ENCODE measurements at places on chromosomes 5 and 9.
A peak's percentile ranks its signal among the peaks of the same experiment; 100 is the strongest.

- no peak for DNase-seq
These were observed 57.8 kb downstream of the PHAX start for GRCh38 chr5:126658561-126658960.

- no peak for DNase-seq
These were observed 141.5 kb upstream of the NR4A3 start for GRCh38 chr9:99680191-99680590.

- DNase-seq = no peak
These were observed 8.8 kb upstream of the ASB6 start for GRCh38 chr9:129650680-129651235.

DNA sequence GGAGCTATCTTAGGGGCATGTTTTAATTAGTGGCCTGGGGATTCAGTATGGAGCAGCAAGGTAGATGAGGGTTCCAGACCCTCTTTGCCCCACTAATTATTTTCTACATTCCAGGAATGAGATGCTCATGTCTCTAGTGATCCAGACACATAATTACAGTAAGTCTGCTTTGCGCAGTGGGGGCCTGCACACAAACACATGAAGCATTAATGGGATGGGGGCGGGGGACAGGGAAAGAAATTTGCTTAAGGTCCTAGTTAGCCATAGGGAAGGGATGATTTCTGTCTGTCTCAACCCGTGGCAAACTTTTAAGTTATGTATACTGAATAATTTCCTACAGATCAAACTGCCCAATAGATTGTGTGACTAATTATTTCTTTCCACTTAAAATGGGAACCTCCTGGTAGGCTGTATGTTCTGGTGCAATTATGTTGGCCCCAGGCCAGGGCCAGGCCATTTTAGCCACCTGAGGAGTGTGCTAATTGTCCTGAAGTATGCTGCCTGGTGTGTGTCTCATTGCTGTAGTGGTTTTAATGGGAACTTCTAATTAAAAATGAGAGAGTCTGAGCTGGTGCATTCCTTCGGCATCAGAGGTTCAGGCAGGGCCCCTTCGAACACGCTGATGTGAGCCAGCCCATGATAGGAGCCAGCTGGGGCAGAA lies 134.4 kb downstream of the PTTG1 start:
- DNase-seq = no peak

GRCh38 chr5:135033901-135034235 lies at the start of gene PITX1:
TSS of gene PITX1 (minus strand) at chr5:135034228. CDS start at chr5:135033881, 347 bp downstream.
- DNase-seq = no peak

GRCh38 chr5:126456217-126456820 lies 33.1 kb downstream of the GRAMD2B start:
- no peak for DNase-seq

- no peak for DNase-seq
These were observed 73.3 kb downstream of the DPYSL3 start for GRCh38 chr5:147436596-147436995.

GRCh38 chr5:81234801-81235200 lies 1.7 kb downstream of the CKMT2 start:
- DNase-seq = no peak

DNA sequence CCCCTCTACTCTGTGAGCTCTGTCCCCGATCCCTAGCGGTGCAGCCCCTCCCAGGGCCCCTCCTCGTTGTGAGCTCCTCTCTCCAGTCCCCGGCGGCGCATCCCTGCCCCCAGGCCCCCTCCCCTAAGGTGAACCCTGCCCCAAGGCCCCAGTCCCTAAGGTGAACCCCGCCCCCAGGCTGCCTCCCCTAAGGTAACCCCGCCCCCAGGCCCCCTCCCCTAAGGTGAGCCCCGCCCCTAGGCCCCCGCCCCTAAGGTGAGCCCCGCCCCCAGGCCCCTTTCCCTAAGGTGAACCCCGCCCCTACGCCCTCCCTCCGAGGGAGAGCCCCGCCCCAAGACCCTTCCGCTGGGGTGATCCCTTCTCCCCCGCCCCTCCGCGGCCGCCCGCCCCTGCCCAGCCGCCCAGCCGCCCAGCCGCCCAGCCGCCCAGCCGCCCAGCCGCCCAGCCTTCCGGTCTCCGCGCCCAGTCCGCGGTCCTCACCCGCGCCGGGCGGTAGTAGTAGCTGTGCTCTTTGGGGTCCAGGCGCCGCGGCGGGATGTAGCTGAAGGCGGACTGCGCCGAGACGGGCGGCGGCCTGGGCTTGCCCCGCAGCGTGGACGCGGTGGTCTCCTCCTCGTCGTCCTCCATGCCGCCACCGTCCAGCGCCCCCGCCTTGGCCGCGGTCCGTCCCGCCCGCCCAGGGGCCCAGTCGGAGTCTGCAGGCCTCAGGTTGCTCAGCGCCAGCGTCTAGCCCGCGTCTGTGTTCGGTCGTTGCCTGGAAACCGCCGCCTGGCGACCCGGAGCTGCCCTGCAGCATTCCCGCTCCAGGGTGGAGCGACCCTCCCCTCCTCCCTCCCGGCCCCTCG lies at the start of gene CFAP90:
Gene CFAP90, minus strand, starts transcription at position 739 of the 845 bp plus-strand sequence. Its CDS starts 112 bp downstream, at position 627.
- no peak for DNase-seq

DNA sequence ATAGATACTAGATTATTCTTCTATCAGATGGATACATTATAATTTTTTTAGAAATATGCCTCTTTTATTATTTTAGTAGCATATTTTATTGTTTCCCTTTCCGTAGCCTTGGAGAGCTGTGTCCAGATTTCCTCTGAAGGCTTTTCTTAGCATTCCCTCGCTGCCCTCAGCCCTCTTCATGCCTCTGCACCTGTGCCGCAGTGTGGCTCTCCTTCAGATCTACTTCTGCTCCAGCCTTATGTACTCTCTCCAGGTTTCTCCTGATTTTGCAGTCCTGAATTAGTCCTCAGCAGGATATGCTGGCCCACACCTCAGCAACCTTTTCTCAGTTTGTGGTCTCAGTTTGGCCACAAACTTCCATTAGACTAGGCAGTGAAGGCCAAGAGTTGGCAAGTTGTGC lies 1052.0 kb downstream of the TAF11L14 start:
- DNase-seq = no peak

GRCh38 chr5:33594006-33594405 lies 153.2 kb downstream of the TARS1 start:
- no peak for DNase-seq

DNA sequence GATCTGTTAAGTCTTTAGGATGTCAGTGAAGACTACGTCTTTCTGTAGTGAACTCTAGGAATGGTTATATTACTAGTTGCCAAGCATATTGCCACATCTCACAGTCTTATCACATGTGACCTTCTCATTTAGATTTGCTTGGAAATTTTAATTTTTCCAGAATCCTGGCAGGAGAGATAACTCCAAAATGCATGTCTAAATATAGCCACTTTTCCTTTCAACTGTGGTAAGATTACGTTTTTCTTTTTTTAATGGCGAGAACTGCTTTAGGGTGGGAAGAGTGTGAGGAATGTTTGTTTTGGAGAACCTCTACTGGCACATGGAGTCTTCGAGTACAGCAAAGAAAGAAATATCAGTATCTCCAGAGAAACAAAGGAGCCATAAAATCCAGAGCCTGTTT lies 91.7 kb upstream of the ADAMTSL1 start:
- no peak for DNase-seq

- DNase-seq = no peak
These were observed 116.0 kb downstream of the KCNN2 start for GRCh38 chr5:114477816-114478334.

- DNase-seq = no peak
These were observed 6.6 kb downstream of the SLC46A2 start for GRCh38 chr9:112884101-112884500.

- DNase-seq = no peak
These were observed 46.8 kb downstream of the FREM1 start for GRCh38 chr9:14863402-14863801.

DNA sequence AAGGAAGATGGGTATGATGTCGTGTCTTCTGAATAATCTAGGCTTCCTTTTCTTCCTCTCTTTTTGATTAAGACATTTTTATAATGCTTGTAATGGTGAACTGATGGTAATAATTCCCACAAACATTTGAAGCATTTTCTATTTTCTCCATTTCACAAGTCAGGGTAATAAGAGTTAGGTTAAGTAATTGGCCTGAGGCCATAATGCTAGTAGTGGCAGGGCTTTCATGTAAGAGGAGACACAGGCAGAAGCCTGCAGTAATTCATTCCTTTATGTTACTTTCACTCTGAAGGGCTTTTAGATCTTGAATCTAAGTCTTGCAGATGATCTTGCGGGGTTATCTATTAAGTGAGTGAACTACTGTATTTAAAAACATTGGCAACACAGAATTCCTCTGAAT lies 374.9 kb downstream of the MAT2B start:
- DNase-seq = no peak

GRCh38 chr9:118985851-118986250 lies 383.4 kb downstream of the BRINP1 start:
- no peak for DNase-seq

DNA sequence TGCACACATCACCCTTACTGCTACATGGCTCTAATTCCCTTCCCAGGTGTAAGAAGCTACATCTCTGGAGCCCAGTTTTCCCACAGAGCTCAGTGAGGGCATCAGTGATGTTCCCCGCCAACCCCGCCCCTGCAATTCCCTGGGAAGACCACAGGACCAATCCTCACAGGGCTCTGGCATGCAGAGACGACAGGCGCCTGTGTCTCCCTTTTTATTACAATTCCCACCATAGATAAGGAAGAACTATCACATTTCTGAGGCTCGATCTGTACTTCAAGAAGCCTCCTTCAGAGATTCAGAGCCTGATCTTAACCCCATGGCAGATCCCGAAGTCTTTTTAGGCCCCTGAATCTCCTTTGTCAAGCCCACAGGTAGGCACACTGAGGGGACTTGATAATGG lies at the start of gene OR1L6:
Gene OR1L6, plus strand, starts transcription at position 301 of the 400 bp plus-strand sequence. CDS start 7,545 bp downstream, outside the sequence.
- DNase-seq = no peak

GRCh38 chr9:92506184-92506857 lies 24.0 kb upstream of the ASPN start:
- DNase-seq = peak; percentile 57

DNA sequence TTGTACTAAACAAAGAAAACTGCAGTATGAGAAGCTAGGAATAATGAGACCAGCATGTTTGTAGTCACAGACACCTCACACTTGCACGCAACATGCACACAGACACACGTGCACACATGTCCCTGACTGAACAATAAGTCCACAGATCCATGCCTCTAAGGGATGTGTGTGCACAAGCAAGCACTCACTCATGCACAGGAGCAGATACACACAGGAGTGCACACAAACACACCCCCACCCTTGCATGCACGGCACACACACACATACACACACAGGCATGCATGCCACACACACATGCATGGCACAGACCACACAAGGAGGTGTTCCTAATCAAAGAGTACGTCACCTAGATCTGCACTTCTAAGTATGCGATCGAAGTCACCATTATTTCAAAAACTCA lies 111.4 kb upstream of the FAM120A start:
- DNase-seq = no peak

GRCh38 chr9:94085062-94085639 lies 887 bp downstream of the PTPDC1 start:
- no peak for DNase-seq

DNA sequence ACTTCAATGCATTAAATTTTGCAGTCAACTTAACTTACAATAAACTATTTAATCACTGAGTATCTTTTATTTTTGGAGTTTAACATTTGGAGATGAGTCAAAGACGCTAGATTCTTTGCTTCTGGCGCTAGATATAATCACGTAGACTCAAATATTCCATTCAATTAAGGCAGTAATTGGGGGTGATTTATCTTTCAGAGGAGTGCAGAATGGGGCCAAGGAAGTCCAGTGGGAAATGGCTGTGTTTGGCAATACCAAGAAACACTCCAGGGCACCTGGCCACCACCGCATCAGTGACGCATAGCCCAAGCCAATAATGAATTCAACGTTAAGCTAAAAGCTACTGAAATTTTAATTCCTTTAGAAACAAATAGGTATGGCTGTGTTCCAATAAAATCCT lies 81.2 kb downstream of the PHAX start:
- DNase-seq = no peak

GRCh38 chr5:131163276-131164119 lies 1.6 kb downstream of the HINT1 start:
- no peak for DNase-seq

DNA sequence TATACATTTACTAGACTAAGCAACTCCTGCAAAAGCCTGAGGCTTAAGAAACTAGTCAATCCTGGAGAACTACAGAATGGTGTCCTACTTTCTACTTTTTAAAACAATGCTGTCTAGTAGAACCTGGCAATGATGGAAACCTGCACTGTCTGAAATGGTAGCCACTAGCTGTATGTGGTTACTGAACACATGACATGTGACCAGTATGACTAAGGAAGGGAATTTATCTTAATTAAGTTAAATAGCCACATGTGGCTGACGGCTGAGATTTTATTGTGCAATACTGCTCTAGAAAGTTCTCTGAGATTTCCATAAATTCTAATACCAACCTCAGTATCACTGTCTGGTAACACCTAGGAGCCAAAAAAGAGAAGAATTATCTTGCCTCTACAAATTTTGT lies 44.9 kb upstream of the RAPGEF6 start:
- peak; percentile 5 for DNase-seq

DNA sequence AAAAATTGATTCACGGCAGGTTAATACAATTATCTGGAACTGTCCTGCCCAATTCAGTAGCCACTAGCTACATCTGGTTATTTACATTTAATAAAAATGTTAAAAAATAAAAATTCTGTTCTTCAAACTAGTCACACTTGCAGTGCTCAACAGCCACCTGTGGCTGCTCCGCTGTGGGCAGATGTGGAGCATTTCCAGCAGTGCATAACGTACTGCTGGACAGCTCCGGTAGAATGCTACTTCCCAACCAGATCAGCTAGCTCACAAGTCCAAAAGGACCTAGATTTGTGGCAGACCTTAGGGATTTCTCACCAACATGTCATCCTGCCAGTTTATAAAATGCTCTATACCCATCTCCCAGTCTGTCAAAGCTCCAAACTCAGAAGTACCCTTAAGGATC lies 42.8 kb downstream of the SETX start:
- no peak for DNase-seq

GRCh38 chr5:77662635-77663034 lies 24.1 kb upstream of the OTP start:
- peak; percentile 46 for DNase-seq

DNA sequence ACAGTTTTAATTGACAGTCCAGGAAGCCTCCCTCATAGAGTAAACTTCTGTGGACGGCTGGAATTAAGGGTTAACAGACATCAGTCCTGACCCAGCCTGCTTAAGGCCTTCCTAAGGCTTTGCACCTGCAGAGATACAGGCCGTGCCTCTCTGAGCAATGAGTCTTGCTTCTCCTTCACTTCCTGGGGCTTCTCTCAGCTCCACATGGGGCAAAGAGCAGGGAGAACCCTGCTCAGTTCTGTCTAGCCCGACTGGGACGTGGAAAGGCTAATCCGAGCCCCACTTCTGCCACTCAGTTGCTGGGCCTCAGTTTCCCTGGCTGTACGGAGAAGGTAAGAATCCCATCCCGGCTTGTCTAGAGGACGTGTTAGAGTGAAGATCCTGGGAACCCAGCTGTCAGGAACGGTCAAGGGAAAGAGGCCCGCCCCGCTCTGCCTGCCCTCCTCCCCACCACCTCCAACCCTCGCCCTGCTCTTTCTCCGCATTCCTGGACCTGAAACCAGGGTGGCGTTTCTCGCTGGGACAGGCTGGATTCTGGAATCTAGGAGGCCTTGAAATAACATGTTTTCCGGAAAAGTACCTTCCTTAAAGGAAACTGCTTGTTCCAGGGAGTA lies 6.5 kb downstream of the SPAAR start:
- no peak for DNase-seq

- no peak for DNase-seq
These were observed 393.7 kb upstream of the IRX1 start for GRCh38 chr5:3201941-3202340.

Data from COLO829 (cell line).